Glomerular endothelial cell (primary cell): ENCODE measurements at places on chromosomes 6 and 20. TPM values are rescaled to one million over a fixed set of nuclear protein-coding genes. Genes with fewer than 3 reads are reported as not detected.

FAM83B gene
- total RNA-seq = 0.29 TPM in 2 replicates

UBR2 gene
- 15.8 and 17.4 TPM in 2 replicates for total RNA-seq

GRCh38 chr20:57601211-57601570, 19.0 kb downstream of the ZBP1 start:
- no peak for DNase-seq

- DNase-seq = no peak
Measured at GRCh38 chr6:18654821-18655220, 267.7 kb downstream of the RNF144B start.

GRIK2 gene
- 0.39 and 5.7 TPM in 2 replicates for total RNA-seq

DNA sequence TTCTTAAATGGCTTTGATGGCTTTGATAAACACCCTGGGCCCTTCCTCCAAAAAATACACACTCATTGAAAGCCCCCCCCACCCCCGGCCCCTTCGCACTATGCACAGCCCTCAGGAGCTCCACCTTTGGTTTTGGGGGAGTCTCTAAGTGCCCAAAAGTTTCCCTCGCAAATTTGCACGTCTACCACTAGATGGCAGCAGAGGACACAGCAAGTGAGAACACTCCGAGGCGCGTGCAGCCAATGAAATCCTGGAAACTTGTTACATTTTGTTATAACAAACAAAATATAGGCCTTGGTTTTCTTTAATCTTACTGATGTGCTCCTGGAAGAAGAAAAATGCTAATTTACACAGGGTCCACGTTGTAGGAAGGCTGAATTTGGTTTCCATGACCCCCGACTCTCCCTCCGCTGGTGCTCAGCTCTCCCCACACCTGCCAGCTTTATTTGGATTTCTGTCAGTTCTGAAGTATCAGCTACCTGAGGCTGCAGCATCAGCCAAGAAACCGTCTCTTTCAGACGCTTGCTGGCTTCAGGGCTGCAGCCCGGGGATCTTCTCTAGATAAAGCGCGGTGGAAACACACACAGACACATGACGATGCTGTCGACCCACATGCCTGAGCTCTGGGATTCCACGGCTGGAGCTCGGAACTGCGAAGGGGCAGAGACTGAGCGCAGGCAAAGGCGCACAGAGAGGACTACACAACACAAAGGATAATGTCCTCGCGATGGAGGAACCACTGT, 148.3 kb upstream of the RPS6KA2 start:
- DNase-seq = peak; percentile 27

SNX21 gene
- total RNA-seq = 24.7 and 26.3 TPM in 2 replicates

DNA sequence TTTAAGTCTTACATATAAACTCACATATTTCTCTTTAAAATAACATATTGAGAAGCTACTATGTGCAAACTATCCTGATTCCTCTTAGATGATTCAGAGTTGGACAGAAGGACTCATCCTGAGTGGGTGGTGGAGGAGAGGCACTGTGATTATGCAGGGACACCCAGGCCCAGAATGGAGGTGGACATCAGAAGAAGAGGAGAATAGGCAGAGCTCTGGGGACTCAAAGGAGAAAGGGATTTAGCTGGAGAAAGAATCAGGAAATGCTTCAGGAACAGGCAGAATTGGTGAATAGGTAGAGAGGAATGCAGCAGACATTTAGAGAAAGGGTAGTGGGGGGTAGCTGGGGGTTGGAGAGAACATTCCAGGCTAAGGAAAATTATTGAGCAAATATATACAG, 17.4 kb downstream of the RCAN2 start:
- DNase-seq = no peak
